Stimulated activated CD8-positive, alpha-beta memory T cell treated with anti-CD3 and anti-CD28 coated beads, Interleukin-4, amount 100 ng/mL, for 48 hours (primary cell): ENCODE measurements at places on chromosomes 6 and 20.

- no peak for DNase-seq
Observed at GRCh38 chr20:63136296-63136695, 79.6 kb downstream of the YTHDF1 start.

- no peak for DNase-seq
Observed at GRCh38 chr6:55918639-55919038, 43.2 kb upstream of the BMP5 start.

GRCh38 chr6:69813508-69813907 is 16.7 kb upstream of the LMBRD1 start:
- DNase-seq, result no peak

DNA sequence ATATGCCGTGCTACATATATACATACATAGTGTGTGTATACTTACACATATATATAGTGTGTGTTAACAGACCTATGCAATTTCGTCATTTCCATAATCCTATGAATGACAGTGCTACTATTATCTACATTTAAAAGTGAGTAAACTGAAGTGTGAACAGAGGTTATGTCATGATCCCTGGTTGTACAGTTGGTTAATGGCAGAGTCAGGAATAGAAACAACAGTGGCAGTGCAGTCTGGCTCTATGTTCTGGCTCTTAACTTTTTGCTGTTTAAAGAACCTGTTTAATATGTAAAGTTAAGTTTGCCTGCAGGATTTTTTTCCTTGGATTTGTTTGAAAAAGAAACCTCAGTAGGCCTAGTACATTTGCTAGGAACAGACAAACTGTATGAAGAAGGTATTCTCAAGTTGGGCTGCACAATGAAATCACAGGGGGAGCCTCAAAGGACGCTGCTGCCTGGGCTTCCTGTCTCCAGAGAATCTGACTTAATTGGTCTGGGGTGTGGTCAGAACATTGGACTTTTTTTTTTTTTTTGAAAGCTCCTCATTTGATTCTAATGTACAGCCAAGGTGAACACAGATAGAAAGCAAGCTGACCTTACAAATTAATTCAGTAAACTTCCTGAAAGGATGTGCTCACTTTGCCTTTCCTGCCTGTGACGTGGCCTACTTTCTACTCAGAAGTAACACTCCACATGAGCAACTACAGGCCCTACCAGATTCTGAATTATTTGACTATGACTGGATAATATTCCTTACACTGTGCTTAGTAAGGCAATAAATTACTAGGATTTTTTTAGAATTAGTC is 29.4 kb downstream of the PLCB1 start:
- no peak for DNase-seq

DNA sequence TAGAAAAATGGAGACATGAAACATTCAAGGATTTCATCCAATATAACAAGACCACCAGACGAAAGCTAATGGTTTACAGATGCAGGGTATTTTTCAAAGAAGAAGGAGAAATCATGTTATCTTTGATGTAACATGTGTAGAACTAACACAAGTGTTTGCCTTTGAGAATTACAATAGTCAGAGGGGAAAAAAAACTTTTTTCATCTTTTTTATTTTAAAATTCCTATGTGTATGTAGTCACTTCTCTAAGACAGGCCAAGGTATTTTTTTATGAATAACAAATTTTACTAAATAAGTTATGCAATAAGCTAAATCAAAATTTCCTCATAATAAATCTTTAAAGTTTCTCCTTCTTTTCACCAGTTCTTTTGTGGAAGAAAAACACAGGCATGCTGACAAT is 161.4 kb downstream of the PDE7B start:
- DNase-seq, result no peak

DNA sequence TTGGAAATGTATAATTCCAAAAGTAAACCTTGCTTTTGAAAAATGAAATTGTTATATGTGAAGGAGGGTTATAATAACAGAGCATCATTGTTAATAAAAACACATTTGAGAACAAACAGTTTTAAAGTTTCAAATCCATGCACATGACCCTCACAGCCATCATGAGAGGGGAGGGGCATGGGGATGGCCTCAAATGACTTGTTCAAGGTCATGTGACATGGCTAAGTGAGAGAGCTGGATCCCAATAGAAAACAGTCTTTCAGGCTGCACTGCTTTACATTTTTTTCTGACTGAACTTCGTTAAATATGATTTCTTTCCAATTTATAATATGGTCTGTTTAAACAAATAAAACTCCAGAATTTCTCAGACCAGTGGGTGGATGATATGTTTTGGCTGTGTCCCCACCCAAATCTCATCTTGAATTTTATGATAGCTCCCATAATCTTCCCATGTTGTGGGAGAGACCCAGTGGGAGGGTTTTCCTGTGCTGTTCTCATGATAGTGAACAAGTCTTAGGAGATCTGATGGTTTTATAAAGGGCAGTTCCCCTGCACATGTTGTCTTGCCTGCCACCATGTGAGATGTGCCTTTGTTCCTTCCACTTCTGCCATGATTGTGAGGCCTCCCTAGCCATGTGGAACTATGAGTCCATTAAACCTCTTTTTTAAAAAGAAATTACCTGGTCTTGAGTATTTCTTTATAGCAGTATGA is 66.0 kb downstream of the DTD1 start:
- no peak for DNase-seq

GRCh38 chr20:44186201-44186600 is 787 bp downstream of the JPH2 start:
- no peak for DNase-seq

DNA sequence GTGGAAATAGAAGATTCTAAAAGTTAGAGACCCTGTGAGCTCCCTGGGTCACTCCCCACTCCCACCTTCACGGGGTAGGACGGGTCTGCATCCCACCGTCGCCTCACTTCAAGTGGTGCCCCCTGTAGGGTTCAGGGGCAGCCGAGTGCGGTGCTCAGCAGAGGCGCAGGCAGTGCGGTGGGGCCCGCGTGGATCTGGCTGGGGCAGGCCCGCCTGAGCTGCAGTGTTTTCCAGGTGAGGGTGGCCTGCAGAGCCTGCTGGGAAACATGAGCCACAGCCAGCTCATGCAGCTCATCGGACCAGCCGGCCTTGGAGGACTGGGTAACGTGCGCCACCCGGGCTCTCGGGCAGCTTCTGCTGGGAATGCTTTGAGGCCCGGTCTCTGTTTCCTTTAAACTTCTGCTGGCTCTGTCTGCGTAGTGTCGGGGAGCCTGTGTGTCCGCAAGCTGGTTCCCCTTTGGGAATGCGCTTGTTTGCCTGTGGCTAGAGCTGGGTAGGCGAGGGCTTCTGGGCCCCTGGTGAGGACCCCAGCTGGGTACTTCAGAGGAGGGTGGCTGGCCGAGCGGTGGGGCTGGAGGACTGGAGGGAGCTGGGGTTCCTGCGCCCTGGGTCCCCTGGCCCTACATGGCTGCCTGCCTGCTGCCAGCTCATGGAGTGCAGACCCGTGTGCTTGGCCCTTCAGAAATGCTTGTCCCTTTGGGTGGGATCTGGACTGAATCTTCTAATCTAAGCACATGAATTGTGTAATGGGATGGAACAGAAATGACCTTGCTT is 3.8 kb downstream of the ADRM1 start:
- no peak for DNase-seq

DNA sequence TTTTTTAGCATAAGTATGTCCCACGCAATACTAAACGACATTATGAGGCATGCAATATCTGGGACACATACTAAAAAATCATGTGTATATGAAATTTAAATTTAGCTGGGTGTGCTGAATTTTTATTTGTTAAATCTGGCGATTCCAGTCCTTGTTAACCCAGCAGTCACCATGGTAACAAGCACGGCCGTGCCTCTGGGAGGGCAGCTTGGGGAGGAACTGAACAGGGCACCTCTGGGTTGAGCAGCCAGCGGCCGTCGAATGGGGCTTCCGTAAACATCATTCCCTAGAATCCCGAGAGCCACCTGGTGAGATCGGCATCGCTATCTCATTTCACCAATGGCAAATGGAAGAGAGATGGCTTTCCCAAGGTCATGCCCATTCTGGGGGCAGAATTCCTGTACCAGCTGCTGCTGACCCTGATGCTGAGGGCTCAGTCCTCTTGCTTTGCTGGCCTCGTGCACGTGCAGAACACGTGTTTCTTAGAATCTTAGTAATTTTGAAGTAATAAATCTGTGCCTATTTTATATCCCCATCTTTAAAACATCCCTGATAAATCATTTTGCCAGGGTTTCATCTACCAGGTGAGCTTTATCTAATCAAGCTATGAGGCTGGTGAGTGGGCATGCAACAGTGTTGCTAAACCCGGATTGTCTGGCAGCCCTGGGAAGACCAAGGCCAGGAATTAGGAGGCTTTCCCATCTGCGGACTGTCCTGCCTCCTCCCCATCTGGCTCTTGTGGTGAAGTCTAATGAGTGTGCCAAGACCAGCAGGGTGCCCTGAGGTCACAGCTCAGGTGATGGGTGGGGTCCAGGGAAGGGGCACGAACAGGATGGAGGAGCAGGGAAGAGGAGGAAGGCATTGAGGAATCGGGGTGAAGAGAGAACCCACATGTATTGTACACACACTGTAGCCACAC is 85.1 kb downstream of the AGPAT4 start:
- DNase-seq, result no peak

DNA sequence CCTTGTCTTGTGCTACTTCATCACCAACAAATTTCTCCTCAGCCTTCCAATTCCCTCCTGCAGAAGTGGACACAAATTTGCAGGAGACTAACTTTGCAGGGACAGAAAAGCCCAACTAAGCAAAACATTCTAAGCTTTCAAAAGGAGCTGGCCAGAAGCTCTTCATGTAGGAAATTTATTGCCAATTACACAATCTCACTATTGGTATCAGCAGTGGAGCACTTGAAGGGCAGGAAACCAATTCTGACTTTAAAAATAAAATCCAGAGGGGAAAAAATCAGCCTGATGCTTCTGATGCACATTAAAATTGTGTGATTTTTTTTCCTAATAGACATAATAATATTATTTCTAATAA is 193.3 kb downstream of the LY86 start:
- DNase-seq, result no peak

GRCh38 chr20:44566018-44566417 is 16.4 kb upstream of the PKIG start:
- no peak for DNase-seq

GRCh38 chr20:32752458-32753250 is 9.4 kb upstream of the COMMD7 start:
- no peak for DNase-seq

- no peak for DNase-seq
Observed at GRCh38 chr6:121691126-121691551, 255.7 kb downstream of the GJA1 start.

- DNase-seq, result no peak
Observed at GRCh38 chr6:115891111-115891669, 169.5 kb downstream of the FRK start.

- no peak for DNase-seq
Observed at GRCh38 chr20:10636326-10636818, 37.4 kb downstream of the JAG1 start.

GRCh38 chr20:2869381-2869780 is 3.9 kb upstream of the PTPRA start:
- DNase-seq, result no peak

DNA sequence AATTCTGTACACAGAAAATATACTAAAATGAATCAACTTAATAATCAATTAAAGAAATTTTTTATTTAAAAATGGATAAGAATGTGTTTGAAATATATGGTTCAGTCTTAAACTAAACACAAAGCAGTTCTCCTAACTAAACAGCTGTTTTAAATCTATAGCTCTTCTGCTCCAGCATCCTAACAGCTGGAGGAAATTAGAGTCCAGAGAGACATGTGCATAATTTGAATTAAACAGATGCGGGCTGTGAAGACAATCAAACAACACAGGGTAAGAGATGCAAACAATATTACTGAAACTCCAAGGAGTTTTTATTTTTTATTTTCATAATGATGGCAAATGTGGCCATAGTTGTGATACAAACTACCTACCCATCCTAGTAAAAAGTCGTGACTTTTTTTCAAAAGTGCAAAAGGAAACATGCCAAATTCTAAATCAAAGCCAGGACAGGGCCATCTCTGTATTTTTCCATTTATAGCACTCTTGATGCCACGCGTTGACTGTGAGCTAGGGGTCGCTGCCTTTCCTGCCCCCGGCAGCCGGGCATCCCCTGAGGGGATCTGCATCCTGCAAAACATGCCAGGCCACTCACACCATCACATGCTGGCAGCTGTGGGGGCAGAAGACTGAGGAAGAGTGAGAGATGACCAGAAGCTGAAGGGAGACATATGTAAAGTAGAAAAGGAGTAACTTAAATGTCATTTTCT is 310.6 kb downstream of the PRKN start:
- DNase-seq, result no peak

- peak; percentile 84 for DNase-seq
Observed at GRCh38 chr6:31128093-31128676, 7.9 kb upstream of the CDSN start.

DNA sequence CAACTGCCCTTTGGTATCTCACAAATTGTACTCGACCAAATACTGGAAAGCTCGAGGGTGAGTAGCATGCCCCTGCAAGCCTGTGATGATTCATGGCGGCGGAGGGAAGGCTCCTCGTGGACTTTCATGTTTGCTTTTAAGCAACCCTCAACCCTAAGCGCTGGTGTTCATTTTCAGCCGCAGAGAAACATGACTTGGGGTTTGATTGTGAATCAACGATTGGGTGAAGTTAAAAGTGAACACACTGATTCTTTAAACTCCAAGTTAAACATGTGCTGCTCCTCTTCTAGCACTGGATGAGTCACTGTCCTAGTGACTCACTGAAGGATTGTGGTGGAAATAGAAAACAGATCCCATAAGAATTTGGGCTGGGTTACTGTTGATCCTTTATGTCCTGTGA is 8.3 kb downstream of the CD109 start:
- DNase-seq, result peak; percentile 74

- no peak for DNase-seq
Observed at GRCh38 chr20:34316196-34316814, 13.2 kb upstream of the AHCY start.

DNA sequence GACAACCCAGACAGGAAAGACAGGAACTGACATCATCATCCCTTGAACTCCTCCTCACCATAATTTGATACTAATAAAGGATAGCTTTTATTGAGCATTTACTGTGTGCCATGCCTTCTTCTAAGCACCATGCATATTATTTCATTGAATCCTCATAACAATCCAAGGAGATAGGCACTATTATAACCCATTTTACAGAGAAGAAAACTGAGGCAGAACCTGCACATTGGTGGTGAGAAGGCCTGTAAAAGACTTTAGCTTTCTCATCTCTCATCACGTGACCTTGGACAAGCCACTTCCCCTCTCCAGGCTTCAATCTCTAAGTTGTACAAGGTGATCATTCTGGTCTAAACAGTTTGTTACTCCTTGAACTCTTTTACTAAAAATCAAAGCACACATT is 34.5 kb upstream of the PREX1 start:
- no peak for DNase-seq

GRCh38 chr20:53826597-53827291 is 233.1 kb upstream of the ZNF217 start:
- no peak for DNase-seq

- no peak for DNase-seq
Observed at GRCh38 chr6:90893400-90893799, 306.5 kb upstream of the MAP3K7 start.
